Epithelial cell of umbilical artery (primary cell): ENCODE measurements at places on chromosomes 6 and 20. TPM values are rescaled to one million over a fixed set of nuclear protein-coding genes. Genes with fewer than 3 reads are reported as not detected.

Gene MACROD2
- 0.61 and 0.65 TPM in 2 replicates for total RNA-seq

Gene PRPH2
- under 0.01 and 0.30 TPM in 2 replicates for total RNA-seq

Gene MUC22
- not detected in 2 replicates for total RNA-seq

Gene C2
- total RNA-seq, result not detected in 2 replicates

Gene PDYN
- total RNA-seq, result not detected in 2 replicates

Gene SUMO4
- 0.32 and 1.7 TPM in 2 replicates for total RNA-seq

Gene IRAK1BP1
- total RNA-seq, result 2.3 and 4.6 TPM in 2 replicates

Gene MICB
- total RNA-seq, result 23.4 and 50.3 TPM in 2 replicates

Gene KIF25
- not detected in 2 replicates for total RNA-seq

Gene SLC22A16
- total RNA-seq, result not detected in 2 replicates

Gene SAMD10
- 2.6 TPM in 2 replicates for total RNA-seq

Gene PRICKLE4
- total RNA-seq, result 0.97 and 1.5 TPM in 2 replicates

Gene ROS1
- total RNA-seq, result not detected in 2 replicates

Gene HECA
- total RNA-seq, result 22.1 and 26.4 TPM in 2 replicates

Gene VSTM2L
- not detected in 2 replicates for total RNA-seq

Gene TTBK1
- under 0.01 and 0.15 TPM in 2 replicates for total RNA-seq

Gene TDRD6
- total RNA-seq, result not detected in 2 replicates

Gene ZNF512B
- total RNA-seq, result 6.5 and 8.2 TPM in 2 replicates

Gene SYNGAP1
- total RNA-seq, result 1.2 and 1.3 TPM in 2 replicates

Gene GSTA4
- 20.8 and 34.5 TPM in 2 replicates for total RNA-seq

Gene DDR1
- total RNA-seq, result 8.1 and 8.8 TPM in 2 replicates

Gene POM121L2
- not detected in 2 replicates for total RNA-seq

Gene WTAP
- total RNA-seq, result 80.6 and 129 TPM in 2 replicates

Gene CGA
- total RNA-seq, result not detected in 2 replicates

Gene HTR1B
- 17.9 and 42.6 TPM in 2 replicates for total RNA-seq

Gene SSTR4
- total RNA-seq, result not detected in 2 replicates

Gene PXDC1
- total RNA-seq, result 61.7 and 72.9 TPM in 2 replicates

Gene TMC2
- total RNA-seq, result not detected in 2 replicates

Gene FOXQ1
- total RNA-seq, result under 0.01 TPM in 1 of 2 replicates, not detected in the other

Gene CDS2
- total RNA-seq, result 26.6 and 44.1 TPM in 2 replicates

Gene COL10A1
- not detected in 2 replicates for total RNA-seq

Gene SLC35F1
- under 0.01 TPM in 1 of 2 replicates, not detected in the other for total RNA-seq

Gene SLCO4A1
- 3.6 and 5.9 TPM in 2 replicates for total RNA-seq

Gene HLA-DQB1
- not detected in 2 replicates for total RNA-seq

Gene PTCRA
- not detected in 2 replicates for total RNA-seq

Gene SNAI1
- total RNA-seq, result 0.46 and 1.6 TPM in 2 replicates

Gene MOG
- not detected in 2 replicates for total RNA-seq

Gene GPR6
- total RNA-seq, result not detected in 2 replicates

Gene ZNF391
- total RNA-seq, result 0.32 and 0.76 TPM in 2 replicates

Gene PAX1
- total RNA-seq, result not detected in 2 replicates

Gene FRMD1
- total RNA-seq, result under 0.01 TPM in 1 of 2 replicates, not detected in the other

Gene TULP4
- total RNA-seq, result 66.4 and 82.5 TPM in 2 replicates

Gene KCNK15
- under 0.01 TPM in 1 of 2 replicates, not detected in the other for total RNA-seq

Gene C20orf204
- total RNA-seq, result 2.6 and 3.0 TPM in 2 replicates

Gene CABLES2
- total RNA-seq, result 0.97 and 1.2 TPM in 2 replicates

Gene CST2
- total RNA-seq, result not detected in 2 replicates

Gene WFDC10B
- total RNA-seq, result not detected in 2 replicates

Gene CLPSL1
- not detected in 2 replicates for total RNA-seq

Gene JAG1
- total RNA-seq, result 82.5 and 98.8 TPM in 2 replicates

Gene ZNF165
- 0.46 and 0.65 TPM in 2 replicates for total RNA-seq

Gene BNIP5
- total RNA-seq, result not detected in 2 replicates

Gene GDAP1L1
- total RNA-seq, result not detected in 2 replicates

Gene BCAS1
- under 0.01 TPM in 1 of 2 replicates, not detected in the other for total RNA-seq

Gene MLN
- not detected in 2 replicates for total RNA-seq

Gene LY6G6F
- total RNA-seq, result not detected in 2 replicates
